ENCODE measurements at places on chromosomes 3 and 15.
A peak's percentile ranks its signal among the peaks of the same experiment; 100 is the strongest.

- DNase-seq, result peak; percentile 36
Observed at GRCh38 chr3:108071368-108071767, 19.5 kb downstream of the CD47 start.

GRCh38 chr15:66738116-66738515 lies 36.1 kb downstream of the SMAD6 start:
- DNase-seq, result no peak

- DNase-seq, result no peak
Observed at GRCh38 chr3:113825090-113825489, 13.5 kb upstream of the GRAMD1C start.

DNA sequence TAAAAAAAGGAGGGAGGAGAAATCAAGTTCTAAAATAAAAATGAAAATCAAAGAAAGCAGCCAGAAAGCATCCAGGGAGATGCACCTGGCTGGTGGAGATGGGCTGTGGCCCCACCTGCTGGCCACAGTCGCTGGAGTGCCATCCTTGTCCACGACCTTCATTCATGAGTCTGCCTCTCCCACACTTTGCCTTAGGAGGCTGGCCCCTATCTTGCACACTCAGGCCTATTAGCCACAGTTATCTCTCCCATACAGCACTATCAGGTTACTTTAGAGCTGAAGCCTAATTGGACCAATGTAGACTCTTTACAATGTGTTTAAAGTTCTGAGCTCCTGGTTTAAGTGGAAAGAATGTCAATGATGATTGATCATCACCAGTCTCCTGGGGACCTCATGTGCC lies 392.0 kb upstream of the RORA start:
- DNase-seq, result no peak

DNA sequence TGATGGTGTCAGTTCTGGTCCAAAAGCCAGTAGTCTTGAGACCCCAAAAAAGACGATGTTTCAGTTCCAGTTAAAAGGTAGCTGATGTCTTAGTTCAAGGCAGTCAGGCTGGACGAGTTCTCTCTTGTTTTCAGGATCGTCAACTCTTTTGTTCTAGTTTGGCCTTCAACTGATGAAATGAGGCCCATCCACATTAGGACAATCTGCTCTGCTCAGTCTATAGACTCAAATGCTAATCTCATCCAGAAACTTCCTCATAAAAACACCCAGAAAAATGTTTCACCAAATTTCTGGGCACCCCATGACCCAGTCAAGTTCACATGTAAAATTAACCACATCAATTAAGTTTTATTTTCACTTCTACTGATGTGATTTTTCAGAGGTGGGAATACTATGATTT lies 74.0 kb downstream of the MOBP start:
- no peak for DNase-seq

GRCh38 chr3:33834096-33834453 lies 35.6 kb downstream of the PDCD6IP start:
- no peak for DNase-seq

DNA sequence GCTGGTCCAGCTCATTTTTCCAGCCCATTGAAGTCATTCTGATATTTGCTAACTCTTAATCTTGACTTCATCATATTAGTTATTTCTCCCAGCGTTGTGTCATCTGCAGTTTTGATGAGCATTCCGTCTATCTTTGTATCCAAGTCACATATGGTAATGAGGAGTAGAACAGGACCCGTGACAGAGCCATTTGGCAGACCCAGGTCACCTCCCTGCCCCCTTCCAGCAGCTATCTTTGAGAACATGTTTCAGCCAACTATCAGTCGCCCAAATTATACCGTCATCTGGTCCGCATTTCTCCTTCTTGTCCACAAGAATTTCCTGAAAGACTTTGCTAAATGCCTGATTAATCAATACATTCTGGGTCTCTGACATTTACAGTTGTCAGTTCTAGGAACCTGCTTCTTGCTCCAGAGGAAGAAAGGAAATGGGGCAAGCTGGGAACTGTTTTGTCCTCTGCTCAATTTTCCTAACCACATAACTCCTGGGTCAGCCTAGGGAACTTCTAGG lies 347.1 kb upstream of the NR2E3 start:
- DNase-seq, result no peak

- DNase-seq, result no peak
Observed at GRCh38 chr3:137084586-137084985, 126.8 kb downstream of the IL20RB start.

GRCh38 chr15:80536716-80537115 lies 132.5 kb downstream of the ARNT2 start:
- DNase-seq, result no peak

DNA sequence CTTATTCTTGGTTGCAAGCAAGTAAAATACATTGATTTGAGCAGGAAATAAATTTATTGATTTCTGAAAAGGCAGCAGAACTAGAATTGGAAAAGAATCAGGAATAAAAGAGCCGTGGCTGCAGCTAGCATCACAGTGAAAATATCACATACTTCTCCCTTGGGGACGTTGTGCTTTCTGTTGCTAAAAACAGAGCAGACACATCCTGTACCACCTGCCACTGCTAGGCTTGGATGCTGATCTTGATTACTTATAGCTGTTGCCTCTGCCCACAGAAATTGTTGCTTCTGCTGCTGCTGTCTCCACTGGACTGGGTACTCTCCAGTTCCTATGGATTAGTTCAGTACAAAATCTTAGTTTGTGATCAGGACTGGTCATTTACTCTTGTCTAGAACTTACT lies 283.8 kb downstream of the C3orf38 start:
- DNase-seq, result no peak

GRCh38 chr3:117074826-117075225 lies 365.2 kb downstream of the TUSC7 start:
- DNase-seq, result no peak
